SJSA1 (cell line): ENCODE measurements at places on chromosomes 4 and X. TPM values are rescaled to one million over a fixed set of nuclear protein-coding genes. Genes with fewer than 3 reads are reported as not detected.

SLC25A5 gene
- total RNA-seq = 160 and 224 TPM in 2 replicates

RTL5 gene
- total RNA-seq = 1.5 and 1.8 TPM in 2 replicates

DNA sequence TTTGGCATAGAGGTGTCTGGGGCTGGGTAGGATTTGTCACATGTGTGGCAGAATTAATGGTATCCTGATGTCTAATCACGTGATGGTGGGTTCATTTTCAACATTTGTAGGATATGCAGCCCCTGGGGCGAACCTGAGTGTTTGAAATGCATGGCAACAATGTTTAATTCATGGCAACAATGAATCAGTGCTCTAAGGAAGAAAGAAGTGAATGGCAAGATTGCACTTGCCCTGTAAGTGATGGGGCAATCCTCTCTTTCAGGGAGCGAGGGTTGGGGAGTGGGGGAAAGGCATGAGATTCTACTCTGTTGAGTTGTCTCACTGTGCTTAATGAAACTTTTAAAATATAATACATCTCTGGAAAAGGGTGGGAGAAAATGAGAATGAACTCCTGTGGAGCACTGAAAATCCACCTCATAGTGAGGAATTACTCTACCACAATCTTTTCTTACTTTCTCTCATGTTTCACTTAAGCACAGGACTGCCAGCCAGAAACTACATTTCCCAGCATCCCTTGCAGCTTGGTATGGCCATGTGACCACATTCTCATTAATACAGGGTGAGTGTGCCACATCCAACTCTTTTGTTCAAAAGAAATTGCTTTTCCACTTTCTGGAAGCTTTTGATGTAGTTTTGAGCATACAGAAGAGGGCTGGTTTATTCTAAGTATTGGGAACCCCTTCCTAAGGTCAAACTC is 64.0 kb upstream of the PGM2 start:
- no peak overlapping the region for H3K4me3 ChIP-seq
- no peaks in the 10 kb centered on the region for H3K4me1 ChIP-seq
- no peaks in the 10 kb centered on the region for H3K27me3 ChIP-seq
- DNase-seq = no peak

SOWAHB gene
- not detected in 2 replicates for total RNA-seq

- no peak overlapping the region for H3K27ac ChIP-seq
- H3K36me3 ChIP-seq = no peaks in the 10 kb centered on the region
- H3K27me3 ChIP-seq = no peaks in the 10 kb centered on the region
- DNase-seq = peak; percentile 7
- H3K4me1 ChIP-seq = peaks cover 12% of the 10 kb centered on the region
- H3K4me3 ChIP-seq = no peak overlapping the region
Observed at GRCh38 chrX:150357790-150358189, 5.3 kb upstream of the MAMLD1 start.

- H3K27me3 ChIP-seq = no peaks in the 10 kb centered on the region
- no peaks in the 10 kb centered on the region for H3K36me3 ChIP-seq
- H3K4me3 ChIP-seq = no peak overlapping the region
- no peak overlapping the region for H3K27ac ChIP-seq
Observed at GRCh38 chrX:121671649-121672048, 624.2 kb downstream of the GLUD2 start.

IGFBP7 gene
- total RNA-seq = 1,151 and 1,739 TPM in 2 replicates

- H3K36me3 ChIP-seq = no peaks in the 10 kb centered on the region
- no peak overlapping the region for H3K27ac ChIP-seq
- H3K27me3 ChIP-seq = no peaks in the 10 kb centered on the region
- no peak overlapping the region for H3K4me3 ChIP-seq
Observed at GRCh38 chr4:35867057-35867456, 377.3 kb downstream of the ARAP2 start.

DNA sequence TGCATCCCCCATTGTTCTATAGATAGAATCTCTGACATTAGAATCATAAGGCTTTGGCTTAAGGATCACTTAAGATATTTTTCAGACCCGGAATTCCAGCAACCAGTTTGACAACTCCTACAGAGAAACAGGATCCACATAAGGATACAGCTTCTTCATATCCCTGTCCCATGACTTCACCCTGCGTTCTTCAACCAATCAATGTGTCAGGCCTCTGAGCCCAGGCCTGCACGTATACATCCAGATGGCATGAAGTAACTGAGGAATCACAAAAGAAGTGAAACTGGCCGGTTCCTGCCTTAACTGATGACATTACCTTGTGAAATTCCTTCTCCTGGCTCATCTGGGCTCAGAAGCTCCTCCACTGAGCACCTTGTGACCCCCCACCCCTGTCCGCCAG is 85.1 kb downstream of the MFAP3L start:
- no peak overlapping the region for H3K4me3 ChIP-seq
- H3K36me3 ChIP-seq = no peaks in the 10 kb centered on the region
- no peaks in the 10 kb centered on the region for H3K27me3 ChIP-seq
- no peaks in the 10 kb centered on the region for H3K4me1 ChIP-seq

DNA sequence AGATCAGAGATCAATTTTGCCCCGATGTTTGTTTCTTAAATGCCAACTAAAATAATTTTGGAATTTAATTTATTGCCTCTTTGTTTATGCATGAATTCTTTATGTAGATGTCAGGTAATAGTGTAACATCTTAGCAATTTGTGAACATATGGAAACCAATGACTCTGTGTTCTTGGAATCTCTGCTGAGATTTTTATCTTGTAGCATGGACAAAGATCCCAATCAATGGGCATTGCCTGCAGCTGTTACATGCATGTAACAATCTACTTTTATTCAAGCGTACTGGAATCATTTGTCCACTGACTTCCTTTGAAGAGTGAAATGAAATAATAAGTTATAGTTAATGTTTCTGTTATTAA is 61.6 kb upstream of the ARSJ start:
- H3K4me1 ChIP-seq = peaks cover 37% of the 10 kb centered on the region
- no peaks in the 10 kb centered on the region for H3K27me3 ChIP-seq
- DNase-seq = no peak
- H3K36me3 ChIP-seq = peaks cover 10% of the 10 kb centered on the region; the same call in 1 of the 2 replicates
- H3K4me3 ChIP-seq = peak overlapping the region; percentile 30

DNA sequence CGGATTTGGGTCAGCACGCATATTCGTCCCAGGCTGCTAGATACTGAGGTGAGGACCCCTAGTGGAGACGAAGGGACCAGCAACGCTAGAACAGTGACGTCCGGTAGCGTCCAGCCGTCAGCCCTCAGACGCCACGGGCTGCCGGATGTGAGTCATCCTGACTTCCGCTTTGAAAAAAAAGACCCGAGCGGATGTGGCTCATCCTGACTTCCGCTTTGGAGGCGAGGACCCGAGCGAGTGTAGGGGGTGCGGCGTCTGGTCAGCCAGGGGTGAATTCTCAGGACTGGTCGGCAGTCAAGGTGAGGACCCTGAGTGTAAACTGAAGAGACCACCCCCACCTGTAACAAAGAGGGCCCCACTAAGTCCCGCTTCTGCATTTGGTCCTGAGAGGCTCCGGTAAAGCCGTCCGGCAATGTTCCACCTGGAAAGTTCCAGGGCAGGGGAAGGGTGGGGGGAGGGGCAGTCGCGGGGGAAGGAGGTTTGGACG is at the start of gene MAGEB2:
TSS of gene MAGEB2 (plus strand) at position 207 of the 487 bp plus-strand sequence. CDS start 3,018 bp downstream, outside the sequence.
- no peaks in the 10 kb centered on the region for H3K27me3 ChIP-seq
- no peak for DNase-seq
- H3K27ac ChIP-seq = no peak within 1 kb of the TSS
- H3K36me3 ChIP-seq = no peaks in the 10 kb centered on the region

PRDM5 gene
- 11.1 and 20.1 TPM in 2 replicates for total RNA-seq

DNA sequence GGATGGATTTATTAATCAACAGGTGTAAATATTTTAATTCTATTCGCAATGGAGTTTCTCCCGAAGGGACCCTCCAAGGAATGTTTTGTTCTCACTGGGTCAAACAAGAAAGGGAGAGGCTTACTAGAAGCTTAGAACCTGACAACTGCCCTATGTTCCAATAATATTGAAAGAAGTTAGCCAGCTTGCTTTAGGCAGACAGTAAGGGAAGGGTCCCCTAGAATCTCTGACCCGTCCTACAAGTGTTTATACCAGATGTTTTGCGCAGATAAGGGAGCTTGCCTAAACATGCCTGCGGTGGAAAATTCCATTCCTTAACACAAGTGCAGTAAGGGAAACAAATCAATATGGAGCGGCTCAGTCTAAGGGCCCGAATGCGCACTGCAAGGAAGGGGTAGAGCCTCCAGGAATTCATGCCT is 17.7 kb downstream of the IL21 start:
- no peak overlapping the region for H3K27ac ChIP-seq
- H3K4me1 ChIP-seq = no peaks in the 10 kb centered on the region
- H3K36me3 ChIP-seq = no peaks in the 10 kb centered on the region
- no peak overlapping the region for H3K4me3 ChIP-seq
- DNase-seq = no peak

PCDH7 gene
- total RNA-seq = 1.2 and 2.1 TPM in 2 replicates

KDR gene
- 0.16 TPM in 1 of 2 replicates, not detected in the other for total RNA-seq

GRCh38 chr4:140152751-140153418 is 1.1 kb downstream of the MAML3 start:
- no peaks in the 10 kb centered on the region for H3K4me1 ChIP-seq
- peak overlapping the region; percentile 63 for H3K4me3 ChIP-seq
- no peak overlapping the region for H3K27ac ChIP-seq
- H3K27me3 ChIP-seq = no peaks in the 10 kb centered on the region
- DNase-seq = no peak
- no peaks in the 10 kb centered on the region for H3K36me3 ChIP-seq

- no peak overlapping the region for H3K27ac ChIP-seq
- H3K4me1 ChIP-seq = no peaks in the 10 kb centered on the region
- peaks cover 24% of the 10 kb centered on the region for H3K27me3 ChIP-seq
- DNase-seq = no peak
- no peaks in the 10 kb centered on the region for H3K36me3 ChIP-seq
Observed at GRCh38 chr4:7506119-7506518, 71.4 kb upstream of the PSAPL1 start.

- H3K36me3 ChIP-seq = no peaks in the 10 kb centered on the region
- no peaks in the 10 kb centered on the region for H3K27me3 ChIP-seq
- H3K27ac ChIP-seq = no peak overlapping the region
Observed at GRCh38 chr4:80614319-80614718, 278.8 kb downstream of the CFAP299 start.

RAP1GDS1 gene
- 52.0 and 59.9 TPM in 2 replicates for total RNA-seq

- H3K36me3 ChIP-seq = no peaks in the 10 kb centered on the region
- no peaks in the 10 kb centered on the region for H3K27me3 ChIP-seq
- H3K27ac ChIP-seq = no peak overlapping the region
- no peaks in the 10 kb centered on the region for H3K4me1 ChIP-seq
- DNase-seq = no peak
- H3K4me3 ChIP-seq = no peak overlapping the region
Observed at GRCh38 chr4:1658146-1658545, 26.0 kb downstream of the FAM53A start.

GRCh38 chrX:55767100-55767499 is 49.6 kb downstream of the RRAGB start:
- H3K4me1 ChIP-seq = peaks cover 7% of the 10 kb centered on the region
- H3K36me3 ChIP-seq = no peaks in the 10 kb centered on the region
- no peaks in the 10 kb centered on the region for H3K27me3 ChIP-seq
- H3K27ac ChIP-seq = no peak overlapping the region
